ENCODE measurements at places on chromosomes 4 and X.

DNA sequence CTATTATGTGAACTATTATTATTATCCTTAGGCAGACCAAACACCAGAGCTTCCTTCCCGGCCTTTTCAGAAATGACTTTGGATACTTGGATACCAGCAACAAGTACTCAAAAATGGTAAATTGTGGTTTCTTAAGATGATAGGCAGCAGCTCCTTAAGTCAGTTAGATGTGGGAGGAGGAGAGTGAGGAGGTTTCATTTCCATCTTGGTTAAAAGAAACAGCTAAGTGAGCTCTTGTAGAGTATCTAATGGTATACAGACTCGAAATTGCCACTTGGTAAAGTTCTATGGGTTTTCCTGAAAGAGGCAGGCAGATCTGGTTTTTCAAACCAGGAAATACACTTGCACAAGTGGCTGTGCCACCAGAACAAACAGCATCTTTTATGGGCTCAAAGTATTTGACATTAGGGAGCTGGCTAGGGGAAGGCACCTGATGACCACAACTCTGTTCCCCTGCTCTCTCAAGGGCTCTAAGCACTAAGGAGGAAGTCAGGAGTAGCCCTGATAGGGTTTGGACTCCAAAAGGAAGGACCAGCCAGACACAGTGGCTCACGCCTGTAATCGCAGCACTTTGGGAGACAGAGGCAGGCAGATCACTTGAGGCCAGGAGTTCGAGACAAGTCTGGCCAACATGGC is 130.9 kb downstream of the TMEM164 start:
- DNase-seq, result no peak

DNA sequence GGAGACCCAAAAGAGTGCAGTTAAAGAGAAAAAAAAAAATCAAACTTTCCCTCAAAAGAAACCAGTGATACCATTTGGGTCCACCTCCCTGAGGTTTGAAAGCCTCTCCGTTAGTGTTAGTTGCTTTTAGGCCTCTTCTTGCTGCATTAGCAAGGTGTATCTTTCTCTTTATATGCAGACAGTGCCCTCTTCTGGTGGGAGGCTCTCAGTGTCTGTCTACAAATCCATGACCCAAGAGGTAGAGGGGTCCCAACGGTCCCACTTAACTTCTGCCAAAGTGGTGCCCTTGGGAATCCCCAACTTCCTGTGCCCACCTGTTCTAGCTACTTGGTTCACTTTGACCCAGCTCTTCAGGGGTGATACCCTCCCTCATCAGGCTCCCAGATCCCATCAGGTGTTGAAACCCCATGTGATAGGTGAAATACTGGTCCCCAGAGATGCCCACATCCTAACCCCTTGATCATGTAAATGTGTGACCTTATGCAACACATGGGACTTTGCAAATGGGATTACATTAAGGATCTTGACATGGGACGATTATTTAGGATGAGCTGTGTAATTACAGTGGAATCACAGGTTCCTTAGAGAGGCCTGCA is 63.7 kb upstream of the CD99 start:
- DNase-seq, result no peak

GRCh38 chrX:123080065-123080464 is 104.0 kb upstream of the GRIA3 start:
- no peak for DNase-seq

GRCh38 chr4:28221536-28221935 is 1360.9 kb downstream of the STIM2 start:
- no peak for DNase-seq

DNA sequence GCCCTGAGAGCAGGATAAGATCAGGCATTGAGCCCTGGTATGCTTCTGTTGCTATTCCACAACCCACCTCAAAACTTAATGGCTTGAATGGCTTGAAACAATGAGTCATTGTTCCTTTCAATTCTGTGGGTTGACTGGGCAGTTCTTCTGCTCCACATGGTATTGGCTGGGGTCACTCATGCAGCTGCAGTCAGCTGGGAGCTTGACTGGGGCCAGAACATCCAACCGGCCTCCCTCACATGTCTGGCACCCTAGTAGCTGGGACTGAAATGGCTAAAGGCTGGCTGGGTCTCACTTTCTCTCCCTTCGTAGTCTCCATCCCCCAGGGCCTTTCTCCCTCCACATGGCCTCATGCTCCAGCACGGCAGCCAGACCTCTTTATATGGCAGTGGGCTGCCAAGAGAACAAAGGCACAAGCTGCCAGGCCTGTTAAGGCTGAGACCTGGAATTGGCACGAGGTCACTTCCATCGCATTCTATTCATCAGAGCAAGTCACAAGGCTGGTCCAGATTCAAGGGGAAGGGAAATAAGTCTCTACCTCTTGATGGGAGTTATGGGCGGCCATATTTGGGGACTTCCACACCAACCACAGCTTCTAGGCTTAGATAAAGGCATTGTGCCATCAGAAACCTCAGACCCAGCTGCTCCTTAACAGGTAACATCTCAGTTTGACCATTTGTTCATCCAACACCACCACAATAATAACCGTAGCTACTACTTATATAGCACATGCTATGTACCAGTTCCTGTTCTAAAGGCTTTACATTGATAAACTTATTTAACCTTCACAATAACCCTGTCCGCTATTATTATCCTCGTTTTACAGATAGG is 159.7 kb upstream of the ATP6AP2 start:
- no peak for DNase-seq

DNA sequence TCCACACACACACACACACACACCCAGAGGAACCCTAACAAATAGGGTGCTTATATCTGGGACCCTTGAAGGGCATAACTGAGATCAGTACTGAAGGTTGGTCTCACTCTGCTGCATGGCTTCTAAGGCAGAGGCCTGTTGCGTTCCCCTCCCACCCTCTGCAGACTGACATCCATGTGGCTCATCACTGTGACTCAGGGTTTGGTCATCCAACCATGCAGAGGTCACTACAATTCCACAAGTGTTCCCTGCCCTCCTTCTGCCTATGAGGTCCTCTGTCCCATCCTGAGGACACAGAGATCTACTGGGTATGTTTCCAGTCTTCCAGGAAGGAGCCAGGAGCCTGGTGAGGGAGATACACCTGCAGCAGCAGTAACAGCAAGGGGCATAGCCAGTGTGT is 55.8 kb downstream of the XAGE2 start:
- no peak for DNase-seq

DNA sequence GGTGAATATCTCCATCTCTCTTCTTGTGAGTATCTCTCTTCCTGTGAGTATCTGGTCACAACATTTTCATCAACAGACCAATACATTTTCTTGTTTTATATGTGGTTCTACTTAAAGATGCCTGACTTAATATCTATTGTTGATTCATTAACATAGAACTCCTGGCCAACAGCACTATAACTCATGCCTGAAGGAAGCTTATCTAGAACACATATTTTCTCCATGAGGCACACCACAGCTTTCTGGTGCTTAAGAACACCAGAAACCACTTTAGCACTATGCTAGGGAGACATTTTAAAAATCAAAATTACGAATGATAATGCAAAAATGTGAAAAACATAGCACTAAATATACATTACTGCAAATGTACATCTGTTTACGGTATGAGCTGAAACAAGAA is 190.4 kb downstream of the GABRB1 start:
- no peak for DNase-seq

- DNase-seq, result no peak
Measured at GRCh38 chrX:66030505-66031317, 9.2 kb downstream of the VSIG4 start.

DNA sequence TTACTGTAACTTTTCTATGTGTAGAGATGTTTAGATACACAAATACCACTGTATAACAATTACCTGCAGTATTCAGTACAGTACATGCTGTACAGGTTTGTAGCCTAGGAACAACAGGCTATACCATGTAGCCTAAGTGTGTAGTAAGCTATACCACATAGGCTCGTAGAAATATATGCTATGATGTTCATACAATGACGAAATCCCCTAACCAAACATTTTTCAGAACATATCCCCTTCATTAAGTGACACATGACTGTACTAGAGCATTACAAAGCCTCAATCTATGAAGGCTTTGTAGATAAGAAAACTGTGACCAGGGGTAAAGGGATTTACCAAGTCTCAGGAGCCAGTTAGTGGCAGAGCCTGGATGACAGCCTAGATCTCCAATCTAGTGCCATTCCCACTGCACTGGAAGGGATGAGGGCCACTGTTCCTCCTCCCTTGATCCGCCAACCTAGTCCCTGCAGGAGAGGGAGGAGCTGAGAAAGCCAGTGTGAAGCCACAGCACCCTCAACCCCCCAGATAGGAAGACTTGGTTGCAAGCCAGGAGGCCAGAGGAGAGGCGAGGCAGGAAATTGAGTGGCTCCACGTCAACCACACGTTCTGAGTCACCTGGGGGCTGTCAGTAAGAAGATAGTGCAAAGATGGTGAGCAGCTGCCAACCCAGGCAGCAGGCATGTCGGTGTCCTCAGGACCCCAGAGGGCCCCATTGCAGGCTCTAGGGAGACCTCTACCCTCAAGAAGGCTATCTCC is 227.7 kb downstream of the BCOR start:
- DNase-seq, result peak; percentile 46

DNA sequence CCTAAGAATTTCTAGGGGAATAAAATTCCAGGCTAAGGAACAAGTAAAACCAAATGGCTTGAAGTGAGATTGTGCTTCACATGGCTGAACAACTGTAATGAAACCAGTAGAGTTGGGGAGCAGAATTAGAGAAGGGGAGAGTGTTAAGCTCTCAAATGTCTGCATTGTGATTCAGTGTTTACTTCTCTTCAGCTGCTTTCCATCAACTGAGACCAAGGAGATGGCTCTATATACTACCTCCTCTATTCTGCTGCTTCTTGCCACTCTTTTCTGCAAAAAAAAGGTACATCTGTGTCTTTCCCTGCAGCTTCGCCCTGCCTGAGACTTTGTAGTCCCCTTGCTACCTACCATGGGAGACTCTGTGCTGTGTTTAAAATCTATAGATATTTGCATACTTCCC is 73.5 kb downstream of the WDFY3 start:
- no peak for DNase-seq

DNA sequence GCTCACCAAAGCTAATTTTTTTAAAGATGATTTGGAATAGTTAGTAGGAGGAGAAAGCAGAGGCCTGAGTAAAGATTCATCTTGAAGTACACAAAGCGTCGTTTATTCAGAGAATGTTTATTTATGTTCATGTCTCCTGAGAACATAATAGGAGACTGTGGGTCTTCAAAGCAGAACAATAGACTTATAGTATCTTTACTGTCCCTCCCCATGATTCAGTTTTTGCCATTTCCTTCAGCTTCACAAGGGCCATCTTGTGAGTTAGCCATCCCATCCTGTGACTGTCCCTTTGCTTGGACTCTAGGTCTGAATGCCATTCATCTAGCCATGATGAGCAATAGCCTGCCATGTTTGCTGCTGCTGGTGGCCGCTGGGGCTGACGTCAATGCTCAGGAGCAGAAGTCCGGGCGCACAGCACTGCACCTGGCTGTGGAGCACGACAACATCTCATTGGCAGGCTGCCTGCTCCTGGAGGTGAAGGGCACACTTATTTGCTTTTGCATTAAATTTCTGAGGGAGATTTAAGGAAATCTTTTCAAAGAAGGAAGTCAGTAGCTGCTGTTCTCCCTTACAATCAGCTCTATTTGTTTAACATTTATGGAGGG is 105.8 kb downstream of the NFKB1 start:
- DNase-seq, result no peak

DNA sequence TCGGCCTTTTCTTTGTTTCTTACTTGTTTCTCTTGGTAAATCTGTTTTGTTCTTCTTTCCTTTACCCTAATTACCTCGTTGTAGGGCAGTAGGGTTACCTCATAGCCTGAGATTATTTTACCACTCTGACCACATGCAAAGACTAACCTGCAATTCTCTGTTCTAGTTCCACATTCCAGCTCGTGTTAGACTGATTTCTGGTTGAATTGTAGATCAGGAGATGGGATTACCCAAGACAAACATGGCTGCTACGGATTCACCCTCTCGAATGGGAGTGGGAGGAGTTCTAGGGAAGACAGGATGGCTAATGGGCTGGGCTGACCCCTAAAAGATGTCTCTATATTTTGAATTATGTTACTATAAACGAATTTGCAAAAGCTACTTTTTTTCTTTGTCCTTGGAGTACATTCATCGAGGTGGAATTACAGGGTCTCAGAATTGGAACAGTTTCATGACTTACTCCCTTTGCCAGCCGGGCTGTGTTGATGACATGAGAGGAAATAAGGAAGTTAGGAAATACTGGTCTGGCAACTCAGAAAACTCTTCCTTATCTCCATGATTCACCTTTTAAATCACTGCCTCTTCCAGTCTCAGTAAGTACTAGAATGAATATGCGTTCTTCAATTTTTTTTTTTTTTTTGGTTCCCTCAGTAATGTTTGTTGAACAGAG is 36.7 kb upstream of the FBXW7 start:
- DNase-seq, result no peak

GRCh38 chr4:128810871-128811570 is 1.5 kb downstream of the JADE1 start:
- DNase-seq, result peak; percentile 51
